ENCODE measurements at places on chromosomes 16 and 17. TPM values are rescaled to one million over a fixed set of nuclear protein-coding genes. Genes with fewer than 3 reads are reported as not detected.
A peak's percentile ranks its signal among the peaks of the same experiment; 100 is the strongest.

INCA1 gene
- total RNA-seq: 4.2 TPM

HBZ gene
- total RNA-seq: 1.4 TPM

SUPT4H1 gene
- total RNA-seq: 68.7 TPM

SLC52A1 gene
- 1.7 TPM for total RNA-seq

GRCh38 chr17:38916771-38917170 lies 8.6 kb upstream of the LASP1NB start:
- H3K4me3 ChIP-seq: no peak overlapping the region
- H3K36me3 ChIP-seq: peaks cover 39% of the 10 kb centered on the region
- no peaks in the 10 kb centered on the region for H3K27me3 ChIP-seq
- H3K4me1 ChIP-seq: peaks cover 3% of the 10 kb centered on the region
- no peak overlapping the region for H3K27ac ChIP-seq
- no peak for DNase-seq

- no peaks in the 10 kb centered on the region for H3K4me1 ChIP-seq
- no peak for DNase-seq
- no peak overlapping the region for H3K27ac ChIP-seq
These were observed 184.9 kb downstream of the PARN start for GRCh38 chr16:14444979-14445810.

GRCh38 chr16:49914657-49915056 lies 58.7 kb upstream of the ZNF423 start:
- no peak overlapping the region for H3K27ac ChIP-seq
- H3K36me3 ChIP-seq: no peaks in the 10 kb centered on the region
- H3K27me3 ChIP-seq: no peaks in the 10 kb centered on the region
- H3K4me3 ChIP-seq: no peak overlapping the region
- no peak for DNase-seq

DNA sequence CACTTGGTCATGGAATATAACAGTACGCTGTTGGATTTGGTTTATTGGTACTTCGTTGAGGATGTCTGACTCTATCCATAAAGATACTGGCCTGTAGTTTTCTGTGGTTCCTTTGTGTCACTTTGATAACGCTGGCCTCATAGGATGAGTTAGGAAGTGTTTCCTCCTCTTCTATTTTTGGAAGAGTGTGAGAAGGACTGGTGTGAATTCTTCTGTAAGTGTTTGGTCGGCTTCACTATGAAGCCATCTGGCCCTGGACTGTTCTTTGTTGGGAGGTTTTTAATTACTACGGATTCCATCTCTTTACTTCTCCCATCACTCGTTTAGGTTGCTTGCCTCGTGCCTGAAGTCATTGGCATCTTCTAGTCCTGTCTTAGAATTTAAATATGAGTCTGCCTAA lies 117.3 kb downstream of the OR1D5 start:
- H3K4me1 ChIP-seq: no peaks in the 10 kb centered on the region
- no peaks in the 10 kb centered on the region for H3K27me3 ChIP-seq
- no peak overlapping the region for H3K4me3 ChIP-seq
- DNase-seq: no peak

DNA sequence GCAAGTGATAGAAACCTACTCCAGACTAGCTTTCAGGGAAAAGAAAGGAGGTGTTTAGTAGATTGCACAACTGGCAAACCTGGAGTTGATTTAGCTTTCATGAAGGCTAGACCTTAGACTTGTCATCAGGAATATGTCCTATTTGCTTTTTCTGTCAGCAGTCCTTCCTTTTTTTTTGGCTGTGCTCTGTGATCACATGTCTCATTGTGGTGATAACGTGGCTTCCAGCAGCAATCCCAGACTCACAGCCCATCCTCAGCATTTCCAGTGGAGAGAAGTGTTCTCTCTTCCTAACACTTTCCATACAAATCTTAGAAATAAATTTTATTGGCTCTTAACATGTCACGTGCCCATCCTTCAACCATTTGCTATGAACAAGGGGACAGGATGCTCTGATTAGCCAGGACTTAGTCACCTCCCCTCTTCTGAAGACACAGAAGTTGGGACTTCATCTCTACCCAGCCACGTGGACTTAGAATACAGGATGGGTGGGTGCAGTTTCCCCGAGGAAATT lies 74.7 kb downstream of the CDH13 start:
- no peaks in the 10 kb centered on the region for H3K27me3 ChIP-seq
- H3K4me1 ChIP-seq: no peaks in the 10 kb centered on the region

- DNase-seq: no peak
- H3K4me1 ChIP-seq: no peaks in the 10 kb centered on the region
- no peak overlapping the region for H3K4me3 ChIP-seq
- no peak overlapping the region for H3K27ac ChIP-seq
- H3K27me3 ChIP-seq: no peaks in the 10 kb centered on the region
- no peaks in the 10 kb centered on the region for H3K36me3 ChIP-seq
These were observed 50.4 kb downstream of the SLFN5 start for GRCh38 chr17:35293151-35293847.

DNA sequence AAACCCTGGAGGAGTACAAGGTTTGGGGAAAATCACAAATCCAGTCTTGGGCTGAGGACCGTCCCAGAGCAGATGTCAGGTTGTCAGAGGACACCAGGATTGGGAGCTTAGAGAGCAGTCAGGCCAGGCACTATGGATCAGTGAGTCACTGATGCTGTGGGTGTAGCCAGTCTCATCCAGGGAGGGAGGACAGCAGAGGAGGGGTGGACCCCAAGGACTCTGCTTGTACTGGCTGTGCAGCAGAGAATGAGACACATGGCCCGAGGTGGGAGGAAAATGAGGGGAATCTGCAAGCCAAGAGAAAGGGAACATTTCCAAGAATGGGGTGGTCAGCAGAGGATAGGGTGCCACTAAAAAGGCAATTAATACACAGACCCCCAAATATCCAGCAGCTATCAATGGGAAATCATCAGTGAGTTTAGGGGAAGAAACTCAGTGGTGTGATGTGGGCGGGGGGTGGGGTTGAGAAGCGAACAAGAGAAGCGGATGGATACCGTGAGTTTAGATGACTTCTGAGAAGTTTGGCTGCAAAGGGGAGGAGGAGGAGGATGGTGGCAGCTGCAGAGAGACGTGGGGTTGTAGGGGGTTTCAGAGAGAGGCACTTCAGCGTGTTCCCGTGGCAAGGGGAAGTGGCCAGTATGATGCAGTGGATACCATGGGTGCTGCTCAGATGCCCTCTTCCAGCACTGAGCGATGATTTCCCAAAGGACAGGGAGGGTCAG lies 43.9 kb downstream of the ARHGAP27 start:
- H3K27ac ChIP-seq: no peak overlapping the region
- H3K27me3 ChIP-seq: no peaks in the 10 kb centered on the region
- no peak overlapping the region for H3K4me3 ChIP-seq
- DNase-seq: no peak
- no peaks in the 10 kb centered on the region for H3K4me1 ChIP-seq

DNA sequence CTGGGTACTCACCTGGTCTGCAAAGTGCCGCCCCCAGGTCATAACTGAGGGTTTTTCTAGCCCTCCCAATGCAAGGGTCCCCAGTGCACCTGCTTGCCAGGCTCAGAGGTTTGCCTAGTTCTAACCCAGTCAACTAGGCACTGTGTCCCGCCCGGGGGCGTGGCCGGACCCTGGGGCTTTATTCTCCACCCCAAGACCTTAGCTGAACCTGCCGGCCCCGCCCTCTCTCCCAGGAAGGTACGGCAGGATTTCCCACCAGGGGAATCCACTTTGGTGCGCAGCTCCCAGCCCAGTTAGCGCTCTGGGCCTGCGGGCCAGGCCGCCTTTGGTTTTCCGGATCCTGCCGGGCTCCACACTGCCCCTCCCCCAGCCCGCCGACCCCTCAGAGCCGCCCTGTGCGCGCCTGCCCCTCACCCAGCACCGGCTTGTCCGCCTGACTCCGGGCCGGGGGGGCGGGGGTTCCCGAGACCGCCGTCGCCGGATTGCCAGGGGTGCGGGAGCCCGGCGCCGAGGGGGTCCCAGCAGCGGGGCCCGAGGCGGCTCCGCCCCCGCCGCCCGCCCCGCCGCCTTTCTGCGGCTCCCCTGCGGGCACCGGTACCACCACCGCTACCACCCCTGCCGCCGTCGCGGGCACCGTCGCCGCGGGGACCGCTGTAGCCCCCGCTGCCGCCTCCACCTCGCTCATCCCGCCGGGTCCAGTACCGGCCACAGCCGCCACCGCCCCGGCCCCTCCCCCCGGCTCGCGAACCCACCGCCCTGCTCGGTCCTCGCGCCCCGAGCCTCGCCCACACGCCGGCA lies 424 bp downstream of the YBX2 start:
- H3K4me1 ChIP-seq: peaks cover 16% of the 10 kb centered on the region
- peak overlapping the region; percentile 76 for H3K27ac ChIP-seq
- peak; percentile 94 for DNase-seq

GRCh38 chr16:85637808-85638647 lies 24.9 kb downstream of the GSE1 start:
- no peak overlapping the region for H3K27ac ChIP-seq
- peaks cover 5% of the 10 kb centered on the region for H3K4me1 ChIP-seq
- no peaks in the 10 kb centered on the region for H3K36me3 ChIP-seq
- no peak for DNase-seq
- no peaks in the 10 kb centered on the region for H3K27me3 ChIP-seq
- H3K4me3 ChIP-seq: no peak overlapping the region

DNA sequence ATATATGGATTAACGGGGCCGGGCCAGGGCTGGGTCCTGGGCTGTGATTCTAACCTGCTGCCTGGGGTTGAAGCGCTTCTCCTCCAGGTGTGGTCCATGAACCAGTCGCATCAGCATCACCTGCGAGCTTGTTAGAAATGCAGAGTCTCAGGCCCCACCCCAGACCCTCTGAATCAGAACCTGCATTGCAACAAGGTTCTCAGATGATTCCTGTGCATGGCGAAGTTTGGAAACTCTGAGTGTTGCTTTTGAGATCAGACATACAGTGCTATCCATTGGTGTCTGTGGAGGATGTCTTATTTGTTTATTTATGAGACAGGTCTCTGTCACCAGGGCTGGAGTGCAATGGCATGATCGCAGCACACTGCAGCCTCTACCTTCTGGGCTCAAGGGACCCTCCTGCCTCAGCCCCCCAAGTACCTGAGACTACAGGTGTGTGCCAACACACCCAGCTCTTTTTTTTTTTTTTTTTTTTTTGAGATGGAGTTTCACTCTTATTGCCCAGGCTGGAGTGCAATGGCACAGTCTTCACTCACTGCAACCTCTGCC lies 99.8 kb downstream of the PITPNC1 start:
- no peak for DNase-seq
- H3K27me3 ChIP-seq: no peaks in the 10 kb centered on the region
- H3K27ac ChIP-seq: no peak overlapping the region
- H3K4me1 ChIP-seq: no peaks in the 10 kb centered on the region

GRCh38 chr17:72164158-72164739 lies 43.4 kb downstream of the SOX9 start:
- H3K4me1 ChIP-seq: no peaks in the 10 kb centered on the region
- no peaks in the 10 kb centered on the region for H3K36me3 ChIP-seq

- no peaks in the 10 kb centered on the region for H3K4me1 ChIP-seq
- no peak overlapping the region for H3K4me3 ChIP-seq
- H3K27me3 ChIP-seq: no peaks in the 10 kb centered on the region
- DNase-seq: no peak
- no peaks in the 10 kb centered on the region for H3K36me3 ChIP-seq
- no peak overlapping the region for H3K27ac ChIP-seq
These were observed 27.3 kb downstream of the SLC6A4 start for GRCh38 chr17:30208214-30208613.

GRCh38 chr16:77468831-77469230 lies 34.0 kb upstream of the ADAMTS18 start:
- DNase-seq: no peak
- H3K36me3 ChIP-seq: no peaks in the 10 kb centered on the region
- no peaks in the 10 kb centered on the region for H3K4me1 ChIP-seq
- H3K27me3 ChIP-seq: no peaks in the 10 kb centered on the region
- no peak overlapping the region for H3K27ac ChIP-seq

- H3K27ac ChIP-seq: no peak overlapping the region
- no peaks in the 10 kb centered on the region for H3K36me3 ChIP-seq
- no peaks in the 10 kb centered on the region for H3K27me3 ChIP-seq
- no peak overlapping the region for H3K4me3 ChIP-seq
- DNase-seq: no peak
These were observed 274.2 kb upstream of the SOX9 start for GRCh38 chr17:71846561-71847110.

- H3K4me3 ChIP-seq: no peak overlapping the region
- H3K27ac ChIP-seq: peak overlapping the region; percentile 87
- no peak for DNase-seq
These were observed 50.8 kb downstream of the TOM1L2 start for GRCh38 chr17:17921192-17922069.

- H3K27me3 ChIP-seq: no peaks in the 10 kb centered on the region
- H3K4me3 ChIP-seq: no peak overlapping the region
- no peak overlapping the region for H3K27ac ChIP-seq
- no peaks in the 10 kb centered on the region for H3K36me3 ChIP-seq
These were observed 10.2 kb downstream of the TEX2 start for GRCh38 chr17:64252831-64253230.

DNA sequence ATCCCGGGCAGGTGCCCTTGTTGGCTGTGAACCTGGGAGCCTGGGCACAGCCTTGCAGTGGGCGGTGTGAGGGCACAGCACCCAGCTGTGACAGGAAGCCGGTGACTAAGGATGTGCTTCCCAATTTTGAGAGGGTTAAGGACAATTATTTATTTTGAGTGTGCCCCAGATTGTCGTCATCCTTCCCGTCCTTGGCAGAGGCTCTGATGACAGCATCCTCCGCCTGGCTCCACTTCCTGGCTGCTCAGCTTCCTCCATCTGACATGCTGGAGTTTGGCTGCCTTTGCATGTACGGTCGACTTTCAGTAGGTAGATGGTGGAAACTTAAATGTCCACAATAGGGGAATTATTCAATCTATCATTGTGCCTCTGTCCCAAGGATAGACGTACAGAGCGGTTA lies 282.4 kb upstream of the EEF2KMT start:
- H3K36me3 ChIP-seq: no peaks in the 10 kb centered on the region
- DNase-seq: no peak
- H3K27me3 ChIP-seq: no peaks in the 10 kb centered on the region
- H3K4me1 ChIP-seq: no peaks in the 10 kb centered on the region
- no peak overlapping the region for H3K27ac ChIP-seq

All from colonic mucosa (tissue), 4 donors.